ENCODE measurements at places on chromosomes 3 and 15. TPM values are rescaled to one million over a fixed set of nuclear protein-coding genes. Genes with fewer than 3 reads are reported as not detected.

EFHB gene
- 1.5 TPM for total RNA-seq

APBA2 gene
- total RNA-seq, result not detected

- peak; percentile 10 for DNase-seq
Measured at GRCh38 chr3:165837058-165837525, at the start of gene BCHE. Gene BCHE (minus strand): TSS chr3:165837423. CDS start chr3:165831033, 6,390 bp downstream.

MST1R gene
- 66.4 TPM for total RNA-seq

PLSCR5 gene
- not detected for total RNA-seq

DNA sequence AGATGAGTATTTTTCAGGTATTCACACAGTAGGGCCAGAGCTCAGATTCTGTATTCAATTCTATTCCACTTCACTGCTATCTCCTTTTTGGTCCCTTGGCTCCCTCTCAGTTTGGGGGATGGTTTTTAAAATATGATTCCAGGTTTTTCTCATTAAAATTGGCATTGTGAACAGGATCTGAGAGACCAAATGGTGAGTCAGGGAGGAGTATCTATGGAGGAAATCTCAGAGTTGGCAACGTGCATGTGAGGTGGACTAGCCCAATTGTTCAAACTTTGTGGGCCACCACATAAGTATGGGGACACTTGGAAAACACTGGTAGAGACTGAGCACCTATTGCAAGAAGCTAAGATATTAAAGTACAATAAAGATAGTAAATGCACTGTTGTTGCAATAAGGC is 53.9 kb upstream of the TTC14 start:
- DNase-seq, result peak; percentile 4

DNA sequence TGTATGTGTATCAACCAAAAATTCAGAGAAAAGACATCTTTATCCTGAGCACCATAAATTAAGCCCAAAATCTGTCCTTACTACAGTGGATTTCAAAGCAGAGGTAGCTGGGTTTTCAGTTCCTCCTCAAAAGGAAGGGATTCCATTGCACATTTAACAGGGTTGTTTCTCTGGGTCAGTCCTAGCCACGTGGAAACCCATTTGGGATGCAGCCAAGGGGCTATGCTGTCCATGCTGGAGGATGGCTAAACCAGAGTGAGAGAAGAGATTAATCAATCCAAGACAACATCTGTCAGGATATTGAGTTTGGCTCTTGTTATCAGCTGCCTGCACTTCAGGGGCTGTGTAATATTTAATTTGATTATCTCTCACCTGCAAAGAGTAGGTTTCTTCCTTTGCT is 28.1 kb downstream of the LSAMP start:
- DNase-seq, result no peak

HYAL1 gene
- 0.42 TPM for total RNA-seq

DNA sequence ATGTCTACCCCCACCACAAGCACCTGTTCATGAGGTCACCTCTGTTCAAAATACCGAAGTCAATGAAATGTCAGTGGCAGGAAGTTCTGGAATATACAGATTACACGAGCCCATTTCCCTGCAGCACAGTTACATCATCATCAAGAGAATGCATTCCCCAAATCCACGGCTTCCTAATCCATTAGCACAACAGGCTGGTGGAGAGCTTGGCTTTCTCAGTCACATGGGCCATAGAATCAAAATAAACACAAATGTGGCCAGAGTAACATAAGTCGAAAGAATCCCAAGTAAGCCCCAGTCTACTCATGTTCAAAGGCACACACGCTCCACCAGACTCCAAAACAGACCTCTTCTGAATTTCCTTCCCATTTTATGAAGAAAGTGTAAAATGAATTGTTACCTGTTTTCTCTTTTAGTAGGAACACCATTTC is 419.3 kb downstream of the MAGI1 start:
- DNase-seq, result no peak

GRCh38 chr3:167304077-167304476 is 76.0 kb downstream of the ZBBX start:
- DNase-seq, result peak; percentile 38

GRCh38 chr3:111229301-111229700 is 157.7 kb downstream of the NECTIN3 start:
- no peak for DNase-seq

DNA sequence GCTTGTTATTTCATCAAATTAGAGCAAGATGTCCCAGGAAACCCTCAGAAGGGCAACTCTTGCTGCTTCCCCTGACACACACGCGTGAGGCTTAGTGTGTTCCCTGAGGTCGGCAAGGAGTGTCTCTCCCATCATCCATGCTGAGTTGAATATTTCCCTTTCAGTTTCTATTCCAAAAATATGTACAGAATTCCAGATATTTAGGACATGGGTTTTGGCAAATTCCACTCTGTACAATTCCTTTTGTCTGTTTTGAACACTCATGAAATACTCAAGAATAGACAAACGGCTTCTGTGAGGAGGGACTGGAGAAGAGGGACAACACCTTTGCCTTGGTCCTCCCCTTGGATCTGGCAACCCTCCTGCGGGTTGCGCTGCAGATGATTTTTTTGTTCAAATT is 138.0 kb downstream of the DUT start:
- no peak for DNase-seq

DNA sequence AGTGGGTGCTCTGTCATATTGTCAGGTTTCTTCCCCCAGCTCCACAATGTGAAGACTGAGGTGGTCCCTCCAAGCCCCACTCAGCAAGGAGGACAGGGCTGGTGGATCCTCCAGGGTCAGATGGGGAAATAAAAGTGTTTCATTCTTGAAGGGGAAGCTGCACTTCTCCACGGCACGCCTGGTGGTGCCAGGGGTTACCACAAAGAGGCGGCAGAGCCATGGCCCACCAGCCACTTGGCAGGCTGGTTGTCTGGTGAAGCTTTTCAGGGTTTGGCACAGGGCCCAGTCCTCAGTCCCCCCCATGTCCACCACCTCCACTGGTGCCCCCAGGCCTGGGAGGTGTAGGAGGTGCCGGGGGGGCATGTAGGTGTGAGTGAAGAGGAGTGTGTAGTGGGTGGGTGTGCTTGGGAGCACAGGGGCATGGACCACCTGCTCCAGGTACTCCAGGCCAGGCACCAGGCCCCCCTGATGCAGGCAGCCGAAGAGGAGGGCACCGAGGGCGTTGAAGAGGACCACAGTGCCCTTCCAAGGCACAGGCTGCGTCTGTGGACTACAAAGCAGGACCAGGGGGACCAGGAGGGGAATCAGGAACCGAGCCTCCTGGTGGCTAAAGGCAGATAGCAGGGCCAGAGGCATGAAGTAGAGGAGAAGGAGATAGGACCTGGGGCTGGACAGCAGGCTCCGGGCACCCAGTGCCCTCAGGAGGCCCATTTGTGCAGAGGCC is 5.0 kb upstream of the NCBP2 start:
- no peak for DNase-seq

DNA sequence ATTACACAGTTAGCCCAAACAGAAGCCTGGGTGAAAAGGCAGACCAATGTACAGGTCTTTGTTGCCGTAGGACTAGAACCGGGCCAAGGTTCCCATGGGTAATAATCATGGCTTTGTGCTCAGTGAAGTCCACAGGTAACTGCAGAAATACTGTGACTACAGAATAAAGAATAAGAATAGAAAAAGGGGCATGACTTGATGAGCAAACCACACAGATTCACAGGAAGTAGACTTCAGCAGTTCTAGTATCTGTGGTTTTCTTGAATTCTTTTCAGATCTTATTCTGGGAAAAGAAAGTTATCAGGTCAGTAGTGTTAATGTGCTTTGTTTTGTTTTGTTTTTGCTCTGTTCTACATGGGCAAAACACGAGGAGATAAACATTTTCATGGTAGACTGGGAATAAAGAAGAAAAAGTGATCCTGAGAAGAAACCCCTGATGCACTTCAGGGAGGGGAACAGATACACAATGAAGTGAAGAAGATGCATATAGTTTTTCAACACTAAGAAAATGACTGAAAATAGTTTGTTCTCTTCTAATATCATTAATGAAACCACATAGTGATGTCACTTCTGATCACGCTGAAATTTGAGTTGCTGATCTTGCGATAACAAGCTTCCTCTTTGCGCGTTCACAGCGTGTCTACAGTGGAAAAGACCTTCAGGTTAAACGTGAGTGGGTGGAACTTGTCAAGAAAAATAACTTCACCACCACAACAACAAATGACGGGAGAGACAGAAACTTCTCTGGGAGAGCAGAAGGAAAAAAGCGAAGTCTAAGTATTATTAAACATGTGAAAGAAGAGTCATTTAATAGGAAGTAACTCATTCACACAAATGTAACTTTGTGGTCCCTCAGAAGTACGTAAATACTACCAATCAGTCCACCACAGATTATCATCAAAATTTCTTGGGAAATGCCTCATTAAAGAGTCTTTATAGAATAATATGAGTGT is 315.8 kb upstream of the SATB1 start:
- no peak for DNase-seq

- no peak for DNase-seq
Measured at GRCh38 chr3:56115698-56116097, 352.6 kb downstream of the ERC2 start.

BCL6 gene
- 16.4 TPM for total RNA-seq

JMJD7 gene
- total RNA-seq, result 13.3 TPM

GRCh38 chr3:99651531-99651930 is 13.1 kb downstream of the COL8A1 start:
- peak; percentile 55 for DNase-seq

GRCh38 chr3:140341817-140342403 is 336.0 kb upstream of the TRIM42 start:
- DNase-seq, result no peak

CFAP100 gene
- not detected for total RNA-seq

- no peak for DNase-seq
Measured at GRCh38 chr3:102030661-102031060, 181.3 kb downstream of the NFKBIZ start.

NANOGP8 gene
- 0.75 TPM for total RNA-seq

GRCh38 chr3:10470120-10471053 is 35.0 kb downstream of the ATP2B2 start:
- DNase-seq, result no peak

GRCh38 chr3:31274326-31275024 is 258.2 kb upstream of the STT3B start:
- DNase-seq, result no peak

AGTR1 gene
- not detected for total RNA-seq

- DNase-seq, result peak; percentile 28
Measured at GRCh38 chr3:188230962-188231361, 77.0 kb downstream of the LPP start.

DNA sequence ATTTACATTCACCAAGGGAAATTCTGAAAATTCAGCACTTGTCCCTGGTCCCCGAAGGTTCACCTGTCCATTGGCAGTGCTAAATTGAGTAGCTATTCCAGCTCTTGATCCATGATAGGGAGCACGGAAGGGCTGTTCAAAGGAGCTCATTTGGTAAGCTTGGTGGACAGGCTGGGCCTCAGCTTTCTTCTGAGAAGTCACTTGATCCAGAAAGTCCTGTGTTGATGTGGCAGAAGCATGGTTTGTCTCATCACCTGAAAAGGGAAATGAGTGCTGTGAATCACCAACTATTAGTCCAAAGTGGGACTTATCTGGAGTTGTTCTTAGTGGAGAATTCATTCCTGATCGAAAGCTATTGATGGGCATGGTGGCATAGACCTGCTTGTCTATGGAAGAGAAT is 19.9 kb upstream of the SLC12A8 start:
- DNase-seq, result no peak

DNA sequence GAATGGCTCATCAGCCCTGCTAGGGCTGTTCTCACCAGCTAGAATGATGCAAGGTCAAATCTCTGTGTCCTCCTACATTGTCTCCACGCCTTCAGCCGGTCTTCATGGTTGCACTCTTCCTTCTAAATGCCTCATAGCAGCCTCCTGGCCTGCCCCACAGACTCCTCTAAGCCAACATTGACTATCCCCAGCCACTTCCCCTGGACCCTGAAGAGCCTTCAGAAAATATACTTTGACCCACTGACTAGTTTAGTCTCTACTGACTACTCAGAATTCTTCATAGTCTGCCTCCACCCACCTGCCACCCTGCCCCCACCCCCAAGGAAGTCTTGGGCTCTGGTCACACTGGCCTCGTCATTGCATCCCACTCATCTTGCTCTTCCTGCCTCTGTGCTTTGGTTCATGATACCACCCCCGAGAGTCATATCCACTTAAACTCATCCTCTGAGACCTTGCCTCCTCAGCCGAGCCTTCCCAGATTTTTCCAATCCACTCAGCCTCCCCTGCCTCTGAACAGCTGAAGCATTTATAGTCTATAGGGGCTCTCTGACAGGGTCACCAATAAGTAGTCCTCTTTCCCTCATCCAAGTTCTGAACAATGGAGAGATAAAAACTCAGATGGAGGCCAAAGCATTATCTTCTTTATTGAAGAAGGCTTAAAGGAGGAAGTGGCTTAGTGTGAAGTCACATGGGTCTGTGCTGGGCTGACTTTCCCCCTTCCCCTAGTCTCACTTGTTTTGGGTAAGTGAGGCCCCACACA is 9.5 kb upstream of the DOCK3 start:
- DNase-seq, result no peak

PTH1R gene
- not detected for total RNA-seq

GRCh38 chr3:178440043-178440442 is 96.2 kb upstream of the KCNMB2 start:
- DNase-seq, result no peak

- no peak for DNase-seq
Measured at GRCh38 chr15:25241241-25241801, 197.5 kb downstream of the UBE3A start.

LPCAT4 gene
- 17.0 TPM for total RNA-seq

GDPGP1 gene
- 3.4 TPM for total RNA-seq

ISLR gene
- not detected for total RNA-seq

GRCh38 chr3:8538913-8539312 is 37.3 kb downstream of the LMCD1 start:
- DNase-seq, result no peak

DNA sequence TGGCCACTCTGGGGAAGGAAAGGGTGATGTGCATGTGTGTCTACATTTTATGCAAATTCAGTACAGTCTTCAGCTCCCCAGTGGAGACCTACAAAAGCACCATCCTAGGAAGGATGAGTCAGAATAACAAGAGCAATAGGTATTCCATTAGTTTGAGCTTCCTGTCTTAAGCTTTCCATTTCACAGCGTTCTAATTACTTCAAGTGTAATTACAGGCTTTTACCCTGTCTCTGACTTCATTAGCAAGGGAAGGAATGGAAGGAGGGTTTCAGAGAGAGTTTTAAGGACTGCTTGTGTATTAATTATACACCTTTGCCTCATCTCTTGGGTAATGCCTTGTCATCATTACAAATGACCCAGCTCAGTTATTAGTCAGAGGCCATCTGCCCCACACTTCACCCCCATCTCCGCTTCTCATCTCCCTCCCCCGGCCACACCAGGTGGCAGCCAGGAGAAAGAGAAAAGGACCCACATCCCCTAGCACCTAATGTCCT is 202.8 kb upstream of the MRPL3 start:
- DNase-seq, result peak; percentile 33

DNA sequence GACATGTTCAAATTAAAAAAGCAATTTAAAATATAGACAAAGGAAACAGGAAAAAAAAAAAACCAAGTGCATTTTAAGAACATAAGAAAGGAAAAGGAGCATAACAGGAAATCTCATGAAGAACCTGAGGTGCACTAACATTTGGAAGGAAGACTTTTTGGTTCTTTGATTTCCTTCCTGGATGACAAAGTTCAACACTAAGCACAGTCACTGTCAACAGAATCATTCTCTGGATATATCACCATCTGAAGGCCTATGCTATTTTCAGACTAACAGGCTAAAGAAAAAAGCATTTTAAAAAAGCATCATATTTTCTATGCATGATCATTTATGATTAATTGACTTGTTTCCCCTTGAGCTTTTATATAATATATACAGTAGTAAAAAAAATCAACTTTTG is 349.6 kb downstream of the PLCL2 start:
- DNase-seq, result no peak
